Activated T-cell treated with anti-CD3 and anti-CD28 coated beads for 1 hour (primary cell): ENCODE measurements at places on chromosomes 6 and 20.

DNA sequence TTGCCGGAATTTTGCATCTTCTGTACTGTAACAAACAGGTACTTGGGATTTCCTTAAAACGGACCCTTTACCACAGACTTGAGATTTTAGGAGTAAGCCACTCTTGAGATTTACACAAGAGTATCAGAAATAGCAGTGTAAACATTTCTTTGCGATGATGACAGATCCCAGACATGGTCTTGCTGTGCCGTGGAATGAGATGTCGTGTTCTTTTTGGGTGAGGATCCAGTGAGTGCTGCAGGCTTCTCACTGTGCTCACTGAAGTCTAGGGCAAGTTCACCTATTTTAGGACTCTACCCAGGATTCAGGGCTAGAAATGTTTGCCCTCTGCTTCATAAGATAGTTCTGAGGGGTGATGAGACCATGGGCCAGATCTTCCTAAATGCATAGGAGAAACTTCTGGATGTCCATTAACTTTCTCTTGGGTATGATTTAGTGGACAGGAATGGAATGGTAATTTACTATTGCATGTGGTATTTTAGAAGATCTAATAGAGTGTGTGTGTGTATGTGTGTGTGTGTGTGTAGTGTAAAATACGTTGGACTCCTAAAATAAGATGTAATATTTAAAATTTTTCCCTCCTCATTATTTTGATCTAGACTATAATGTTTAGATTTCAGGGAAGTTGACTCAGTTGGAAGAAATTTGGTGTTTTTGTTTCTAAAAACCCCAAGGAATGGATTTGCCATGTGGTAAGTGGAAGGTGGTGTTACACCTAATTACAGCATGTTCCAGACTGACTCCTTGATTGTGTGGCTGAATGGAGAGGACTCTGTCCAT is 8.5 kb downstream of the LRRC1 start:
- no peak for DNase-seq

GRCh38 chr6:75349262-75349984 is 64.8 kb upstream of the TMEM30A start:
- no peak for DNase-seq

GRCh38 chr6:157865249-157865648 is 42.2 kb downstream of the SNX9 start:
- DNase-seq: no peak

GRCh38 chr6:8047541-8048292 is 16.5 kb downstream of the BLOC1S5 start:
- DNase-seq: no peak

DNA sequence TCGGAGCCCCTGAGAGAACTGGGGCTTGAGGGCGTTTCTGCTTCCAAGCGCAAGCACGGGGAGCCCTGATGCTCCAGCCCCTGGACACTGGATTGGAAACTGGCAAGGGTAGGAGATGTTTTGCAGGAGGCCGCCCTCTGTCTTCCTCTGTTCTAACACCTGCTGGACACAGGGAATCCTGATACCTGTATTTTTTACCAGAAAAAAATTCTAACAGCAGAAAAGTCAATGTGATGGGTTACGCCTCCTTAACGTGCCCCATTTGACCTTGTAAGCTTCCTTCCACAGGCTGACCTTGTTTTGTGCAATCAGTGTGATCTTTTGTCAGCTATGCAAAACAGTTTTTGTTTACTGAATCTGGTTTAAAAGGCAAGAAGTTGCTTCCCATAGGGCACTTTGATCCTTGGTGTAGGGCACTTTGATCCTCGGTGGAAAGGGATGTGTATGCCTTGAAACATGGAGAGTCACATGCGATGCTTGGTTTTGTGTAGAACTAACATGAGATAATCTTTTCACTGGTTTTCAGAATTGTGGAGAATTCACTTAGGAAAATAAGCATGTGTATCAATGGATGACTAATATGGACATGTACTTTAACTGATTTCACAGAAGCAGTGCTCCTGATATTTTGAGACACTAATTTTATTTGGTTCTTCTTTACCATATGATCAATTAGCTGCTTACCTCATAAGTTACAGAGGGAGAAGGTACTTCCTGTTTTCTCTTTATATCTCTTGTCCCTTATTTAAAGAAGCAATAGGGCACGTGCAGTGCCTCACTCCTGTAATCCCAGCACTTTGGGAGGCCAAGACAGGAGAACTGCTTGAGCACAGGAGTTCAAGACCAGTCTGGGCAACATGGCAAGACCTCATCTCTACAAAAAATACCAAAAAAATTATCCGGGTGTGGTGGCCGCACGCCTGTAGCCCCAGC is 59.9 kb upstream of the MAP3K4 start:
- no peak for DNase-seq

- no peak for DNase-seq
Measured at GRCh38 chr20:1122388-1123315, 4.2 kb downstream of the PSMF1 start.

DNA sequence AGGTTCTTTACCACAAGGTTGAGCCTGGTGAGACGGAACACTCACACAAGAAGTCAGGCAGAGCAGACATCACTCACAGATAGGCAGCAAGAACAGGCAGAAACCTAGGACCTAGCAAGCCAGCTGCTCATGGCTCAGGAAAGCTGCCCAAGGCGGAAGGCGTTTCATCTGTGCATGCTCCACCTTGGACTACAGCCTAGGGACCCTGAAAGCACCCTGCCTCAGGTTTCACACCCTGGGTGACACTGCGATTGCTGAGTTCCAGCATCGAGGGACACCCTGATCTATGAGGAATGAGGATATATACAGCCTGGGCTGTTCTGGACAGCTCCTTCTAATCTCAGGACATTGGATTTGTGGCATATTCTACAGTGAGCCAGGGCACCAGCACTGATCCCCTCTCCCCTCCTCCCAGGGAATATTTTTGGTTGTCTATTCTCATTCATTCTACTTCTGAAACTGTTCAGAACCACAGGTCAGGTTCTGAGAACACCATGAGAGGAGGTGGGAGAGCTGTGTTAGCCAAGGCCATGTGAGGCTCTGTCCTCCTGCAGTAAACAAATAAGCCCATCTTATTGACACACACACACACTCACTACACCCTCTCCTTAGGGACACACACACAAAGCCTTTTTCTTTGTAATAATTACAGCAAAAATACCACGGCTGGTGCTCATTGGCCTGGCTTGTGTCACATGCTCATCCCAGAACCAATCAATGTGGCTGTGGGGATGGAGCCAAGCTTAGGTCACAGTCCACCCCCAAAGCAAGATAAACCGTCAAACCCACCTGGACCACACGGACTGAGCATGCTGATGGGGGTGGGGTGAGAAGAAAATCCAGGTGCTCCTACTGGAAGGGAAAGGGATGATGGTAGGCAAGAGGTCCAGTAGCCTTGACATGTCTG is 26.3 kb upstream of the PMEPA1 start:
- DNase-seq: no peak

DNA sequence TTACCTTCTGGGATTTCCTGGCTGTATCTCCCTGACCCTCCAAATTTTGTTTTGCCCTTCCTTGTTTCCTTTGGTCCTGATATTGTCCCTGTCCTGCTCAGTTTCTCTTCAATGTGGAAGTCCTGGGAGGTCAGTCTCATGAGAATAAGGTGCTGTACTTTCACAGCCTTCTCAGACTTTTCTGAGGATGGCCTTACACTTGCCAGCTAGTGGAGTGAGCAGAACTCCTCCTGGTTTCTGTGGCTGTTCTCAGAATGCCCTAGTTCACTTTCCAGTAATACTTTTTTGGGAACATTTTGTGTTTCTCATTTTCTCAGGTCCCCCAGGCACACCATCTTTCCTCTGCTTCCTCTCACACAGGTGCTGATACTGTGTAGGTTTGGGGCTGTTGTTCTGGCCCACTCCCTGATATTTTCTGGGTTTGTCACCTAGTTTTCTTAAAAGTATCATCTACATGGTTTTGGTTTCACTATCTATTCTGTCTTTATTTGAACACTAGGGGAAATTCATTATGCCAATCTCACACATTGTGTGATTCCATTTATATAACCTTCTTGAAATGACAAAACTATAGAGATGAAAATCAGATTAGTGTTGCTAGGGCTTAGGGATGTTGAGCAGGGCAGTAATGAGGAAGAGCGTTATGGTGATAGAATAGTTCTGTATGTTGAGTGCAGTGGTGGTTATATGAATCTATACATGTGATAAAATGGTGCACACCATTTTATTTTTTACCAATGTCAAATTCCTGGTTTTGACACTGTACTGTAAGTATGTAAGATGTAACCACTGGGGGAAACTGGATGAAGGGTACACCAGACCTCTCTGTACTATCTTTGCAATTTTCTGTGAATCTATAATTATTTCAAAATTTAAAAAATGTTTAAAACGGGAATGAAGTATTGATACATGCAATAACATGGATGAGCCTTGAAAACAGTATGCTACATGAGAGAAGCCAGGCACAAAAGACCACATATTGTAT is 27.2 kb upstream of the BRPF3 start:
- DNase-seq: no peak
